ENCODE measurements at places on chromosomes 3 and 15.

GRCh38 chr3:44065311-44066094, 176.2 kb upstream of the TOPAZ1 start:
- DNase-seq = no peak

DNA sequence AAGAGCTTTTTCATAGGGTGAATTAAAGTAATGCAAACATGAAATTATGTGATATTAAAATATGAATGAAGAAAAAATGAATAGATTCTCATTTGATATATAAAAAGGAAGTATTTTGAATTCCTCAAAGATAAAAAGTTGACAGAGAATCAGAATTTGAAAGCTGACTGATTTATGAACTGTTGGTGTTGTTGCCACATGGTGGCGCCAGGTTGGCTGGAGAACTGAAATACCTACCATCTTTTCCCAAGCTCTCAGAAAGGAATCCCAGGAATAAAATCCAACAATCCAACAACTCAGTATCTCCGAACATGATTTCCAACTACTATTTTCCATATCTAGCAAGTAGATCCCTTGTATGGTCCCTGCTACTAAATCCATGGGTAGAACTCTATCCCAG, 3.1 kb downstream of the MYRIP start:
- no peak for DNase-seq

DNA sequence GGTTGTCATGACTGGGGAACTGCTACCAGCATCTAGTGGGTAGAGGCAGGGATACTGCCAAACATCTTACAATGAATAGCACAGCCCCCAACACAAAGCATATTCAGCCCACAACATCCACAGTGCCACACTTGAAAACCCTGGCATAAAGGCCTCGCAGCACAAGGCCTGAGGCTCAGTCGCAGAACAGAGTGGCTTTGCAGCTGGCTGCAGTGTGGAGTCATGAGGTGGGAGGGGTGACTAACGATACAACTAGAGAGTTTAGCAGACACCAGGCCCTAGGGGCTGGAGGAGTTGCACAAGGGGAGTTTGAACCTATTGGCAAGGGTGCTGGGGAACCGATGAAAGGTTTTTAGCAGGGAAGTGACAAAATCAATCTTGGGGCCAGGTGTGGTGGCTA, 32.1 kb downstream of the GRK7 start:
- no peak for DNase-seq

DNA sequence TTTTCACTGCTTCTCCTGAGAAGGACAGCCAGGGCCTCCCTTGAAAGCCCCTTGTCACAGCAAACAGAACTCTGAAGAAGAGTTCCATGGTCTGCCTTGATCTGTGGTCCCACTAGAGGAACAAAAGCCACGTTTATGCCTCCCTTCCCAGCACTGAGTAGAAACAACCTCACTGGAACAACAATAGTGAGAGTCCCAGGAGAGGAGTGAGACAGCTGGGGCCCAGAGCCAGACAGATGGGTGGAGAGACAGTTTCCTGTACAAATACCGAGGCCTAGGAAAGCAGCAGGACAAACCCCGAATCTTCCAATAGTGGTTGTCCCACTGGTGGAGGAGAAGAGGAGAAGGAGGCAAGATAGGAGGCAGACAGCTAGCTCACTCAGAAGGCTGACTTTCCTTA, 106.1 kb downstream of the WDR76 start:
- no peak for DNase-seq

DNA sequence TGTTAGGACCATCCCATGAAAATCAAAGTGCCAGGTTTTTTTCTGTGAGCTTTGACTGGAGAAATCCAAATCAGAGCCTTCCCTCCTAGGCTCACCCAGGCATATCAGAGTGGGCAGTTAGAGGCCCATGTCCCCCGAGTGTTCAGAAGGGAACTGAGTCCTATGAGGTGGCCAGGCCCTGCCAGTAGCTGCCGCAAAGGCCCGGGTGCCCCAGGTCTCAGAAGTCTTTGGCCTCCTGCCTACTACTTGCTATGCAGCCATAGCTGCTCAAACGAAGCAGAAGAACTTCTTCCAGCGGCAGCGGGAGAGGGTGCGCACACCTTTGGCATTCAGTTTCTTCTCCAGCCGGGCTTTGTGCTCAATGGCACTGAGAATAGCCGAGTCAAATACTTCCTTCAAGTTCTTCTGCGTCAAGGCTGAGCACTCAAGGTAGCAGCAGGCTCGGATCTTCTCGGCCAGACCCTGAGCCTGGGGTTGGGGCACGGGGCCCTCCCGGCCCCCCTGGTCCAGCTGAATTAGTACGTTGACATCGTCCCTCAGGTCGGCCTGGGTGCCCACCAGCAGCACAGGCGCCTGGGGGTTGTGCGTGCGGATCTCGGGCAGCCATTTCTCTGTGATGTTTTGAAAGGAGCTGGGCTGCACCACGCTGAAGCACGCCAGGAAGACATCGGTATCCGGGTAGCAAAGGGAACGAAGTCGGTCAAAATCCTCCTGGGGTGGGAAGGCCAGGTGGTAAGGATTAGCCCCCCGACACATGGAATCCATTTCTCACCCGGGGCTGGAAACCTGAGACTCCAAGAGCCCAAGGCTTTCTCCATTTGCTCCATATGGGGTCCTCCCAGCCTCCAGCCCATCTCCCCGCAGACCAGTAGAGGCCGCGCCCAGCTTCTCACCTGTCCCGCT, 992 bp downstream of the RHOV start:
- DNase-seq = no peak

- DNase-seq = no peak
Observed at GRCh38 chr3:177405191-177405672, 207.9 kb upstream of the TBL1XR1 start.

DNA sequence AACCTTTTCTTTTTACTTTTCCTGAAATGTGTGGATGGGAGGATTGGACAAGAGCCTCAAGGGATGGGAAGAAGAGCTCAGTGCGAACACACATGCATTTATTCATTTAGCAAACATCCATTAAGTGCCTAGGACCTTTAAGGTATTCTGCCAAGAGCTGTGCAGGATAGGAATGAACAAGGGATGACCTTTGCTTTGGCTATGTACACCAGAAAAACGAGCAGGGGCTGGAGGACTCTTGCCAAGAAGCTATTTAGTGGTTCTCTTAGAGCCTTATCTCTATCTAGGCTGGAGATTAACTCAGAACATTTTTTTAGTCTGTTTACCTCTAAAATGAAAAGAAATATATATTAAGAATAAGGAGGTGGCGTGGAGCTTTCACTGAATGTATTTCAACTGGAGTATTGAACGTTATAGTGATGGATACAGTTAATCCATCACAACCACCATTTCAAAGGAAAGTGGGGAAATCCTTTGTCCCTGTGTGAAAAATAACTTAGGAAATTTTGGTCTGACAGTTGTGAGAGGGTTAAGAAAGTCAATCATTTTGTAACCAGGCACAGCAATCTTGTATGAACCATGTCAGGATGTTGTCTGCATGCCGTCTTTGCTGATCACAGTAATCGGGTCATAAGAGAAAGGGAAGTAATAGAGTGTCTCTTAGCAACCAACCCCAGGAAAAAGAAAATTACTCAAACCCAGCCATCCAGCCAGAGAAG, 279.0 kb downstream of the LPP start:
- DNase-seq = no peak

- DNase-seq = no peak
Observed at GRCh38 chr15:73631915-73632669, 1.1 kb downstream of the NPTN start.

- no peak for DNase-seq
Observed at GRCh38 chr3:11275926-11276325, 3.7 kb downstream of the ATG7 start.

GRCh38 chr3:102301155-102301880, 133.5 kb upstream of the ZPLD1 start:
- no peak for DNase-seq

GRCh38 chr3:143002727-143003126, 1.4 kb downstream of the U2SURP start:
- no peak for DNase-seq

DNA sequence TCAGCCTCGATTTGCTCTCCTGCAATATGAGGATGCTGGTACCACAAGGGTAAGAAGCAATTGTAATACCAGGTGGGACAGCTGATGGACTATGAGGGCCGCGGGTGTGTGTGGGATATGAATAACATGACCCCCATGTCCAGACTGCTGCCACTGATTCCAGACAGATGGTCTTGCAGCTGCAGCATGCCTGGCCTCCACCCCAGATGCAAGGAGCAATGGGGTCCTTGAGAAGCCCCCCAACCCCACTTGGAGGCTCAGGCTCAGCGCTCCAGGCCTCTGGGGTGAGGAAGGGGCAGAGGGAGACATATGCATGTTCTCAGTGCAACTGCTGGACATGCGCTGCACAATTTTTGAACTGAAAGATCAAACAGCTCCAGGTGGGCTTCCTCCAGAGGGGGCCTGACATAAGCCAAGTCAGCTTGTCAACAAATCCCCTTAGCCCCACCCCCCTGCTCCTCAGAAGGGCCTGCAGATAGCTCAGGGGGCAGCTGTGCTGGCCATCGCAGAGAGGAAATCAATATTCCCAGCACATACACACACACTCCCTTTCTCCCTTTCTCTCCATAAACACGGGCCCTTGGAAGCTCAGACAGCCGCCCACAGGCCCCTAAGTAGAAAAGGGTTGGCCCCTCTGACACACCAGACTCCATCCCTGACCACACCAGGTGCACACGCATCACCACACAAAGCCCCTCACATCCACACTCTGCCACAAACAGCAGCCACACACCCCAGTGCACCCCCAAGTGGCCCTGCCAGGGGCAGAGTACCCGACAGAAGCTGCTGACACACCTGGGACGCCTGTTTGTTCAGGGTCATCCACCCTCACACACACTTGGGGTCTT, 107.0 kb downstream of the IQSEC1 start:
- no peak for DNase-seq

DNA sequence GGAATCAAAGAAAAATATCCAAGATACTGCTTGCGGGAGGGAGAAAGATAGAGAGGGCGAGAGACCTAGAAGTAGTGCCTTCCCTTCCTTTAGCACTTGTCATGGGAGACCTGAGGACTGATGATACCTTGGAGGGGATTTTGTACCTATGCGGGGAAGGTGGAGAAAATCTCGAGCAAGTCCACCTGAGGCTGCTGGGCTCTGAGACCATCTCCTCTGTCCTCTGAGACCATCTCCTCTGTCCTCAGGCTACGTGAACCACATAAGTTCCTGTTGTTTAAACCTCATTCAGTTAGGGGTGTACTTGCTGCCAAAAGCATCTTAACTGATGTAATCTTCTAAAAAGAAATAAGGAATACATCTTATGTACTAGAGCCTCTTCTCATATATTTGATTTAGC, 164.9 kb downstream of the NR2F2 start:
- DNase-seq = no peak

GRCh38 chr15:101213570-101213969, 38.3 kb downstream of the CHSY1 start:
- DNase-seq = no peak

GRCh38 chr3:8052659-8053058, 449.0 kb upstream of the LMCD1 start:
- DNase-seq = no peak

DNA sequence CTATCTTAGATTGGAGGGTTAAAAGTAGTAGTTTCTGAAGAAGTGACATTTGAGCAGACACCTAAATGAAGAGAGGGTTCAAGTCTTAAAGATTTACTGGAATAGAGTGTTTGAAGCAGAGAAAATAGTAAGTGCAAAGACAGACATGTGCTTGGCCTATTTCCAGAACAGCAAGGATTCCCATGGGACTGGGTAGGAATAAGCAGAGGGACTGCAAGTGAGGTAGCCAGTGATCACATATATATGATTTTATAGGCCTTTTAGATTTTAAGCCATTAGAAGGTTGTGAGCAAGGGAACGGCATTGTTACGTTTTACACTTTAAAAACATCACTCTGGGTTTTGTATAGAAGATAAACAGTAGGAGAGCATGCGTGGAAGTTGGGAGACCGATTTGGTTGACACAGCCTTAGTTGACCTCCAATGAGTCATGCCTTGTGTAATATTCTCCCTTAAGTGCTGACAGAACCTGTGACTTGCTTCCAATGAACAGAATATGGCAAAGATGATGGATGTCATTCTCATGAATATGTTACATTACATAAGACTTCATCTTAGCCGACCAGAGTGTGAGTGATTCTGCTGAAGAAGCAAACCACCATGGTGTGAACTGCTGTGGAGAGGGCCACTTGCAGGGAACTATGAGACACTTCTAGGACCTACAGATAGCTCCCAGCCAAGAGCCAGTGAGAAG, 37.1 kb upstream of the SLC4A7 start:
- DNase-seq = no peak

- DNase-seq = no peak
Observed at GRCh38 chr3:134029256-134029733, 430 bp downstream of the SLCO2A1 start.

- no peak for DNase-seq
Observed at GRCh38 chr3:151544164-151544548, 83.3 kb upstream of the IGSF10 start.

GRCh38 chr3:165383381-165383780, 187.2 kb upstream of the SLITRK3 start:
- no peak for DNase-seq

GRCh38 chr3:53102601-53103147, 27.6 kb downstream of the RFT1 start:
- peak; percentile 32 for DNase-seq

All from stimulated activated CD4-positive, alpha-beta T cell treated with anti-CD3 and anti-CD28 coated beads, Interleukin-1b, Interleukin-23, amount 100 ng/mL, for 4 hours (primary cell).